ENCODE measurements at places on chromosomes 3 and 15.

DNA sequence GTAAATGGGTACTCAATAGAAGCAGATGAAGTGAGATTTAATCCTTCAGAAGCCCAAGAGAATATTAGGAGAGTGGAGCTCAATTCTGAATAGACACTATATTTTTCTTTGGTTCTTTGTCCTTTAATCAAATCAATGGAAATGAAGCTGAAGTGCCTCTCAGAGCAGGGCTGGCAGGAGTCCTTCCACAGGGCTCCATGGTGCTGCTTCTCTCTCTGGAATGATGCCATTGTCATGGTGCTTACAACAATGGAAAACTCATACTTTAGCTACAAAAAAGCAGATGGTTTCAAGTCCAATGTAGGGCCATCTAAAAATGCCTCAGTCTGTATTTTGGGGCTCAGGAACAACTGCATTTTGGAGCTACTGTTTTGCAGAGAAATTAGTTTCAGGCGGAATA lies 125.1 kb downstream of the SNRK start:
- no peak for DNase-seq

DNA sequence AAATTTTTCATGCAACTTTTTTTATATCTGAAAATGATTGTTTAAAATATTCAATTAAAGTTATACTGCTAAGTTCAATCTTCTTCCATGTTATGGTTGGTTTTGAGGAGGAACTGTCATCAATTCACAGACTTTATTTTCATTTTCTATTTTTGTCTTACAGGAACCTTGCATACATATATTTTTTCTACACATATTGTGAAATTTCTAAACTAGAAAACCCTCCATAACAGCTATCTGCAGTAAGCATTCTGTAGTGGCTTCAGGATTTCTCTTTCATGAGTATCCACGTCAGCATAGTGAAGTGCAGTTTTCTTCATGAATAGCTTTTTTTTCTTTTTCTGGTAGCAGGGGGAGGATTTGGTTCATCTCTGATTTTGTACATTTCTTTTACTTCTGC lies 48.2 kb downstream of the ATR start:
- DNase-seq = no peak

- DNase-seq = no peak
Measured at GRCh38 chr15:38243278-38244055, 9.2 kb upstream of the SPRED1 start.

- DNase-seq = no peak
Measured at GRCh38 chr3:194464692-194465091, 22.1 kb downstream of the ATP13A3 start.

- no peak for DNase-seq
Measured at GRCh38 chr3:146162561-146162960, 1.6 kb upstream of the PLOD2 start.

GRCh38 chr15:62188744-62189143 lies 23.7 kb upstream of the C2CD4B start:
- no peak for DNase-seq

- DNase-seq = no peak
Measured at GRCh38 chr15:101108461-101108775, 143.4 kb downstream of the CHSY1 start.

- DNase-seq = no peak
Measured at GRCh38 chr3:41053220-41053619, 146.1 kb upstream of the CTNNB1 start.

- DNase-seq = peak; percentile 49
Measured at GRCh38 chr15:62109982-62110851, 43.4 kb downstream of the C2CD4A start.

- no peak for DNase-seq
Measured at GRCh38 chr3:77837456-77838025, 797.6 kb downstream of the ROBO2 start.

DNA sequence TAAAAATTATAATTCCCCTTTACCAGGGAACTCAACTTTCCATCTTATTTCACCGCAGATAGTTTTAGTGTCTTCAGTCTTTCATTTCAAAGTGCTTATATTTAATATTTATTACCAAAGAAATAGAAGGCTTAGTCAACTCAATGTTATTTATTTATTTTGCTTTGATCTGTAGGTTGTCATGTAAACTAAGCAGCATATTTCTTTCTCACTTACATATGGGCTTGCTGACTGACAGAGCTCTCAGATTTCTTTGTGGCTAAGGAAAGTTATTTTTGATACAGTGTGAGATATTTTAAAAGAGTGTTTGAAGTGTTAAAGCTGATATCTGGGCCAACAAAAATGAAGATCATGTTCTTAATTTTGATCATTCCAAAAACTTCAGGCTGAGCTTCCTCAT lies 331.4 kb downstream of the ROBO1 start:
- DNase-seq = no peak

- no peak for DNase-seq
Measured at GRCh38 chr3:4956099-4956498, 23.1 kb upstream of the BHLHE40 start.

GRCh38 chr15:61003437-61004218 lies 225.5 kb downstream of the RORA start:
- no peak for DNase-seq

DNA sequence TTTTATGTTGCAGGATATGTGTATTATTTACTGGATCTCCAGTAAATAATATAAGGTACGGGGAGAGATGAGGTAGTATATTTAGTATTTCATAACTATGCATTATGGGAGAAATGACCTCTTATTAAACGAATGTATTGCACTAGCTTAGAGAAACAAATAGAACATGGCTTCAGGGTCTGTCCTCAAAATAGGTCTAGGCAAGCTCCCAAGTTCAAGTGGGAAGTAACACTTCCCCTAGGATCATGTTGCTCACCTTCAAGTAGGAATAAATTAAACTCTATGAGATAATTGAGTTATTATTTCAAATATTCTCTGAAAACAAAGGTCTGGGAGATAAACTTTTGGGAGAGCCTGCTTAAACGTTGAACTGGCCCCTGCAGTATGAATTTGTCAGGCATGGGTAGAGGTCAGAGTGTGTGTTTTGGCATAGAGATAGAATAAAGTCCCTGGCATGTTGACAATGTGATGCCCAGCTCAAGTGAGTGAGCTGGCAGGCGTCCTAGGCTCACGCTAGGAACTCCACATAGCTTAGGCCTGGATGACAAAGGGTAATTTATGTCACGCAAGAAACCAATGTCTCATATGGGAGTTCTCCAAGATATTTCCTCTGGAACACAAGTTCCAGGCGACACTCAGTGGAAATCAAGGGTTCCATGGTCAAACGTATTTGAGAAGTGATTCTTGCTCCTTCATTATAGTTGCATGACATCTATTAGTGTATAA lies 236.8 kb downstream of the CACNA2D3 start:
- DNase-seq = no peak

DNA sequence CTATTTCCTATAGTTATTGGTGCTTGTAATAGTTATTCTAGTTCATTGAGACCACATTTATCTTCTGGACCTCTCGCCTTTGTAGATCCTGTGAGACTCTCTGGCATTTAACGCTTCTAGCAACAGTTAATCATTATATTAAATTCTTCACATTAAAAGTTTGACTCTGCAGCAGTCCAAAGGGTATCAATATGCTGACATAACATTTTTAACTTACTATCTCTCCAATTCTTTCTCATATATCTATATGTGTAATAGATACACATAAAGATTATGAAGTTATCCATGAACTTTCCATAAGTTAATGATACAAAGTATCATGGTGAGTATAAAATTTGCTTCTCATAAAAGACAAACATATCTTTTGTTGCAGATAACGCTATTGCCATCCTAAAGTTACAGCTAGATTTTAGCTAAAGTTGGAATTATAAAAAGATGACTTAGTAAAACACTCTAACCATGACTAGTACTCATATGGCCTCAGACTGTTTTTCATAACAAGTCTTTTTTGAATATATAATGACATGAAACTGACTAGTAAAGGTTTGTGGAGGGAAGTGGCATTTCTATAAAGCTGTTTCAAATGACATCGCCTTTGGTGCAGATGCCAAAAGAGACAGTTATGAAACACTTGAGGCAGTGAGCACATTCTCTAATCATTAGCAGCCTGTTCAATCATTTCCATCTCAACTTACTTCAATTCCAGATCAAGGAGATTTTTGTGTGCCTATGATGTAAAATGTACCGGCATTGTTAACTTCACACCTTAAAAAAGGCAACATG lies 379.3 kb upstream of the CBLB start:
- peak; percentile 35 for DNase-seq

GRCh38 chr3:49133226-49133951 lies 539 bp upstream of the LAMB2 start:
- DNase-seq = no peak

DNA sequence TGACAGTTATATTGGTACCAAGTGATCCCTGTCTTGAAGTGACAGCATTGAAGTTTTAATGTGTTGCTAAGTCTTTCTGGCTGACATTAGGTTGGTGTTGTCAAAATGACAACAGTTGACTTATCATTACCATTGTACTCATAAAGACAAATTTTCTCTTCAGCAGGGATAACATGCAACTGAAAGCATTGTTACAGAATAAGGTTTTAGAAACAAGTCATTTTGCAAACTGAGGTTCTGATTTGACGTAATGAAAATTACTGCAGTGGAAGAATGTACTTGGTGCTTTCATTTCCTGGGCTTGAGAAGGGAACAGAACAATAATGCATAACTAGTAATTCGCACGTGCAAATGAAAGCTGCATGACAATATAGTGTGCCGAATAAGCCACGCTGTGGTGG lies 75.1 kb downstream of the MOBP start:
- DNase-seq = peak; percentile 59

DNA sequence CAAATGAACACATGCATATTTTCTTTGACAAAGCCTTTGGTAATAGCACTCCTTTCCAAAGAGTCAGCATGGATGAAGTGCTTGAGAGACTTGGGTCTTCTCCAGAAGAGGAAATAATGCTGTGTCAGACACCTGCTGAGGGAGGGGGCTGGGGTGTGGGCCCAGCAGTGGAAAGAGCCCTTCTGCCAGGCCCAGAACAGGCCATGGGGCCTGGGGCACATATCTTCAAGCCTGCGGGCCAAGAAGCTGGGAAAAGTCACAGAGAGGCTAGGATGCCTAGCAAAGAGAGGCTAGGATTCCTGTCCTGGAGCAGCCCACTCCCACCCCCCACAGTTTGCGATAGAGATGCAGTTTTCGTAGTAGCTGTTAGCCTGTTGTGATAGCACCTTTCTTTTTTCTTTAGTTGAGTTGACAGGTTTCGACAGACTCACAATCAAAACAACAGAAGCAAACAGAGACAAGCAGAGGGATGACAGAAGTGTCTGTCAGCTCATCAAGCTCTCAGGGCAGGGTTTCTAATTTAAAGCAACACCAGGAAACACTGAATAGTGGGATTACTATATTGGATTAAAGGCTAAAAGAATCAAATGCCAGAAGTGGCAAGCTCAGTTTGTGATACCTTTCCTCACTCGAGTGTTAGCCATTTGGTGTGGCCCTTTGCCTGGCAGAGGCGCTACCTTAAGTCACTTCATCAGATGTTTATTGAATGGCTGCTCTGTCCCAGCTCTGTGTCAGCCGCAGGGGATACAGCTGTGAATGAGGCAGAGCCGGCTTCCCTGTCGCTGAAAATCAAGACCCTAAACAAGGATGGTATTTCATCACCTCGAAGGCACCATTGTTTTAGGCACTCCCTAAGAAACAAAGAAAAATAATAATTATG lies 19.0 kb downstream of the CMTM7 start:
- no peak for DNase-seq

DNA sequence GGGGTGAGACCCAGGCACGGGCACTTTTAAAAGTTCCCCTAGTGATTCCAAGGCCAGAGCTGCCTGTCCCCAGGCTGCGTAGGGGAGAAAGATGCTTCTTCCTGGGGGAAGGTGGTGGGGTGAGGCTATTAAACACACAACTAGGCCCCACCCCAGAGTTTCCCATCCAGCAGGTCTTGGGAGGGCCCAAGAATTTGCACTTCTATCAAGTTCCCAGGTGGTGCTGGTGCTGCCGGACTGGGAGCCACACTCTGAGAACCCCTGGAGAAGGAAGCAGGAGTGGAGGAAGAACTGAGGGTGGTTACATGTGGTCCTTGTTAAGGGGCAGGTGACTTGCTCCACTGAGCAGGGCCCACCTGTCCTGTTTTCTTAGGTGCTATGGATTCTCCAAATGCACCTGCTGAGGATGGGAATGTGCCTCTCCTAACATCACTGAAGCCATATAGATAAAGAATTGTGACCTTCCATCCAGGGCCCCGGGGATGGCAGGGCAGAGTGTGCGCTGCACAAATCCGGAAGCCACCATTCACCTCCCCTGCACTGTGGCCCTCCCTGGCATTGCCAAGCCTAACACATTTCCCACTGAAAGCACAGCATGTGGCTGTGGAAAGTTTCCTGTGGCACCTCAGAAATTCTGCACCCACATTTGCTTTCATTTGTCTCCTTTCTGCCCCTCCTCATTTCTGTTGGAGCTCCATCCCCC lies 111.5 kb upstream of the MEF2A start:
- DNase-seq = no peak

GRCh38 chr15:100094127-100094510 lies 247.7 kb downstream of the ADAMTS17 start:
- no peak for DNase-seq

- no peak for DNase-seq
Measured at GRCh38 chr3:61547625-61548024, 13.7 kb upstream of the PTPRG start.

DNA sequence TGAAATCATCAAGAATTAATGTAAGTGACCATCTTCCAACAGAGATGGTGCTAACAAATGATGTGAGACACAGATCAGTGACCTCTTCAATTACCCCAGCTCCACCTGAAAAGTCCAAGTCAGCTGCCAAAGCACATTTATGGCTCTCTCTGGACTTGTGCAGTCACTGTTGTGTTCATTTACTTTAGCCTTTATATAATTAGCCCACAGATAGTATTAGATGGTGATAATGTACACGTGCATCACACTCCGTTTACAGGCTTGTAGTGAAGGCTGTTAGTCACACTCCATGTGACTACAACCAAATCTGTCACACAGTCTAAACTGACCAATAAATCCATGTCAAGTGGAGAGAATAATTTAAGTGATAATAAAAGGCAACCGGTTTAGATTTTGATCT lies 331.5 kb upstream of the IL12A start:
- DNase-seq = no peak

- DNase-seq = no peak
Measured at GRCh38 chr15:101063891-101064794, 145.0 kb downstream of the LRRK1 start.
